Progenitor cell of endocrine pancreas (in vitro differentiated cells): ENCODE measurements at places on chromosomes 3 and 15. TPM values are rescaled to one million over a fixed set of nuclear protein-coding genes. Genes with fewer than 3 reads are reported as not detected.

GRCh38 chr3:157219215-157219614, 59.3 kb upstream of the CCNL1 start:
- DNase-seq = no peak

DNA sequence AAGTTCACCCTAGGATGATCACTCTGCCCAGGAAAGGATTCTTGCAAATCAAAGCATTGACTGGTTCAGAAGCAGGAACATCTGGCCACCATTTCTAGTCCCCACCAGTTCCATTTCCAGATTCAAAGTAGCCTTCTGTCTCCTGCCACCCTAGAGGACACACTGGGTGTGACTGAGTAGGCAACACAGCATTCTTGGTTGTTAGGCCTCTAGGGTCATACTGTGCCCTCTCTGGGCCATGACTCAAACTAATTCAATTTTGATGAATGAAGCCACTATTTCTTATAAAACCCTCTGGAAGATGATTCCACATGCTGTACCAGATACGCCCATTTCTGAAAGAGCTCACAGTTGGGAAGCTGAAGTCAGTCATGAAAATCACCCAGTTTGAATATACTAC, 69.7 kb downstream of the WDR76 start:
- no peak for DNase-seq

DNA sequence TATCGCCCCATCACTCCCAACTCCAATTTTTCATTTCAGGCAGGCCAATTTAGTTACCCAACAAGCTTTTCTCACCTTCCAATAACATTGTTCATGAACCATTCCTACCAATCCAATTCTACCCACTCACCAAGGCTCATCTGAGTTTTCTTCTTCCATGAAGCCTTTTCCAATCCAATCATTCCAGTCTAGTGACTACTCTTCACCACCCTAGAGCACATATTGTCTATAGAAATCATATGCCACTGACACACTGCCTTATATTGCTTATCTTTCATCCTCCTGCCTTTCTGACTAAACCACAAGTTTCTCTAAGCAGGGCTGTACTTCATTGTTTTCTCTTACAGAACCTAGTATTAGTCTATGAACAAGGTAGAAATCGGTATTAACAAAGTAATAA, 11.4 kb downstream of the CCDC14 start:
- DNase-seq = no peak

DNA sequence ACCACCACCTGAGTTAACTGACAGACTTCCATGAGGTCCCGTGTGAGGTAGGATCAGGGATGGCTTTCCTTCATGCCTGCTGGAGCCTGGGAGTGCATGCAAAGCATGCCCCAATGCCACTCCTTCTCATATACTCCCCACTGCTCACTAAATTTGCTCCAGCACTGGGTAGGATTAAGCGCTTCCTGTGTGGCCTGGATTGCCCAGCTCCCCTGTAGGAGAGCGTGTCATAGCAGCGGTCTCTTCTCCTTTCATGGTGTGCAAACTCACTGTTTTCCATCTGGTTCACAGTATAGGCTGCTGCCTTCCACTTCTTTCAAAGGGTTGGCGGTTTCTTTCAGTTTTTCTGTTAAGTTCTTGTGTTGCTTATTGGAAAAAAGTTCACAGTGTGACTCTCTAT, 34.1 kb upstream of the ABI3BP start:
- no peak for DNase-seq

OPA1 gene
- 60.8 and 61.6 TPM in 2 replicates for total RNA-seq

SLC22A14 gene
- total RNA-seq = 0.18 and 0.72 TPM in 2 replicates

TTC14 gene
- total RNA-seq = 63.6 and 69.6 TPM in 2 replicates

ALDH1A3 gene
- total RNA-seq = 0.33 and 0.41 TPM in 2 replicates
